GM12865 (cell line): ENCODE measurements at places on chromosomes 12 and 14.
A peak's percentile ranks its signal among the peaks of the same experiment; 100 is the strongest.

DNA sequence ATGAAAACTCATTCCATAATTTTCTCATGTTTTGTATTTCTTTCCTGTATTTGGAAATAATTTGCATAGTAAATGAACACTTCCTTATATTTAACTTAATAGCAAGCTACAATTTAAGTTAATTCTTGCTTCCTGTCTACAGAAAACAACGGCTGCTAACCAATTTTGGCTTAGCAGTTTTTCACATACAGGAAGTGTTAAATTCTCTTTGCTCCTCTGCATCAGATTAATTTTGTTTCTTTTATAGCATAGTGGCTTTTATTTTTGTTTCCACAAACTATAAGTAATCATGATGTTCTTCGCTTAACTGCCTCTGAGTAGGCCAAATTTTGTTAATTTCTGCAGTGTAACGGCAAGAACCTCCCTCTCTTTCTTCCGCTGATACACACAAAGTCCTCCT lies 182.9 kb downstream of the ALX1 start:
- DNase-seq, result no peak

DNA sequence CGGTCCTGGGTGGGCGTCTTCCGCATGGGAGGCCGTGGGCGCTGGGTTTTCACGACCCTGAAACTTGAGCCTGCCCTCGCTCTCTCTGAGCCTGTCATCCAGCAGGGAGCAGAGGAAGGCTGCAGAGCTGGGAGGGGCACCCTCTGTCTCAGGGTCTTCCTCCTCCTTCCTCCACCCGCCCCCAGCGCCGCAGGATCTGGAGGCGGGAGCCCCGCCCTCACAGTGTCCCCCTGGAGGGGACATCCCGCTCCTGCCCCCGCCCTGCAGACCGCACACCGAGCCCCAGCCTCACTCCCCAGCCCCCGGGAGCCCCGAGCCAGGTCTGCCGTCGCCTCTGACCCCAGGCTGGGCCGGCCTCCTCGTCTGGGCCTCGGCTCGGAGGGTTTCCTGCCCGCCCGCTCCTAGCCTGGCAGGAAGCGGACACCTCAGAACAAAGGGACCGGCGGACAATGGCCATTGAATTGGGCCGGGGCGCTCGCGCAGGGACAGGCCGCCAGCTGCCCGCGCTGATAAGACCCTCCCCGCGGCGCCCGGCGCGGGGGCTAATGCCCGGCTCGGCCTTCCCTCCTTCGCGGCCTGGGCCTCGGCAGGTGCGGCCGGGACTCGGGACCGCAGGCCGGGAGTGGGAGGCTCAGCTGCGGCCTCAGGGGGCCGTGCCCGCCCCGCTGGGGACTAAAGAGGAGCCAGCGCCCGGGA lies 15.3 kb upstream of the NUDT14 start:
- DNase-seq, result no peak

DNA sequence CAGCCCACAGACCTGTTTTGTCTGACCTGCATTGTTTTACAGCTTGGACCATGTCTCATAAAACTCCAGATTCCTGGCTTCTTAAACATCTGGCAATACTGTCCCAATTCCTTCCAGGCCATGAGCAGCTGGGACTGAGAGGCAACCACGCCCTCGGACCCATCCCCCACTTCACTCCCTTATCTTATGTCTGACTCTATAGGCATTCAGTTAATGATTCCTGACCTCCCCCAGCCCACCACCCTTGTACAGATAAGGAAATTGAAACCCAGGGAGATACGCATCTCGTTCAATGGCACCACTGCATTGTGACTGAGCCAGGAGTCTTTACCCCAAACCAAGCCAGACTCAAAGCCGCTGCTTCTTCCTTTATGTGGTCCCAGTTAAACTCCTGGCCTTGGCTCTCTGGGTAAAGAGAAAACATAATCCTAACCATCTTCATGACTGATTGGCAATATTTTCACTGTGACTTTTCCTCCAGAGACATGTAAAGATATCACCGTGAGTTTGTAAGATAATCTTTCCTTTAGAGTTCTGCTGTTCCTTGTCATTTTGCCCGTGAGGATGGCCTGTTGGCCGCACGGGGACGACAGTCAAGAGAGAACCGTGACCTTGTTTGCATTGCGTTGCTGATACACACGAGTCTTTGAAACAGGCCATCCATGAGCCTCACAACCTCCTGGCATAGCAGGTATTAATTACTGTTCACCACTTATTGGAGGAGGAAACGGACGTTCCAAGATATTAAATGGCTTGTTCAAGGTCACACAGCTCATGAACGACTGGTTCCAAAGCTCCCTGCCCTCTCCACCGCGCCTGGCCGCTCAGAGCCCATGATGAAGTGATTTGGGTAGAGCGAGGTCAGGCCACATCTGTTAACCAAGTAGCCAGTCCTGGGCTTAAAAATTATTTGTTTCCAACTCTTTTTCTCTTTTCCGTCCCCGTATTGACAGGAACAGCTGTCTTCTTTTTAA lies 39.4 kb downstream of the MAP1LC3B2 start:
- no peak for DNase-seq

GRCh38 chr14:22200977-22201605 lies 387.9 kb downstream of the DAD1 start:
- peak; percentile 57 for DNase-seq

GRCh38 chr14:67697006-67697405 lies 1.4 kb upstream of the RDH11 start:
- DNase-seq, result no peak

GRCh38 chr14:70905301-70905700 lies 2.0 kb upstream of the PCNX1 start:
- no peak for DNase-seq

DNA sequence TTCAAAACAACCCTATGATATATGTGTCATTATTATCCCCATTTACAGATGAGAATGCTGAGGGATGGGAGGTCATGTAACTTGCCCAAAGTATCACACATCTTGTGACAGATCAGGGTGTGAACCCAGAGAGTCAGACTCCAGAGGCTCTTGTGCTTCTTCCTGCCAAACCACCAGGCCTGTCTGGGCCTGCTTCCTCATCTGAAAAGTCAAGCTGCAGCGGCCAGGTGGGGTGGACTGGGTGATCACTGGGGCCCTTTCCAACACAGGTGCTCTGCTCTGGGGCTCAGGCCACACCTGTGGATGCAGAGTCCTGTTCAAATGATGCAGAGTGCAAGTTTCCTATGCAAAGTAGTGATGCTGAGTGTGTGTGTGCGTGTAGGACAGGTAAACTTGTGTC lies 26.7 kb downstream of the TSPAN11 start:
- DNase-seq, result peak; percentile 26

- DNase-seq, result peak; percentile 67
Measured at GRCh38 chr12:1812650-1813302, 7.6 kb upstream of the LRTM2 start.

- no peak for DNase-seq
Measured at GRCh38 chr14:104994978-104995377, 9.4 kb downstream of the CLBA1 start.

- no peak for DNase-seq
Measured at GRCh38 chr12:49916129-49916919, 12.6 kb upstream of the FAIM2 start.

GRCh38 chr14:54325766-54326165 lies 71.0 kb upstream of the CDKN3 start:
- DNase-seq, result no peak

- DNase-seq, result no peak
Measured at GRCh38 chr12:57715786-57716185, 21.9 kb downstream of the OS9 start.

GRCh38 chr12:124917841-124918621 lies 3.6 kb upstream of the UBC start:
- no peak for DNase-seq

DNA sequence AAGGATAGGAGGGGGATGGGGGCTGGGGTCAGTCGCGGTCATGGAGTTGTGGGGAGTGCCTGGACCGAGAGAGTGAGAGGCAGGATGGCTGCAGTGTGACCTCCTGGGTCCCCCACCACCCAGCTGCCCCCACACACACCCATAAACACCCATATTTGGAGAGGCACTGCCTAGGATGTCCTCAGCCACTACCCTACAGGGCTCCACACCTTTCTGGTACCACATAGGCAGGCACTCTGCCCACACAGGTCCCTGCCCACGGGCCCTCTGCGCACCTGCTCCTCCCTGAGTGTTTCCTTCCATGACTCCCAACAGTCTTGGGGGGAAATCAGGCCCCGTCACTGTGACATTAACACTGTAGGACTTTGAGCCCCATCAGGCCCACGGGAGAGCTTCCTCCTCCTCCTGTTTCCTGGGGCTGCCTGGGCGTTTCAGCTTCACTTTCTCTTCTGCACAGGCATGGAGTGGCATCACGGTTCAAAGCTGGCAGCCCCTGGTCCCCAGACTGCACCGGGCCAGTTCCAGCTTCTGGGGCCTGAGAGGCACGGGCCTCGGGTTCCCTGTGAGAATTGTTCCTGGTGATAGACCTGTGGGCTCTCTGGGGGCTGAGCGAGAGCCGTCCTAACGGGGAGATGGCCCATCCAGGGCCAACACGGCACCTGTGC lies 207.0 kb upstream of the C14orf180 start:
- DNase-seq, result no peak

DNA sequence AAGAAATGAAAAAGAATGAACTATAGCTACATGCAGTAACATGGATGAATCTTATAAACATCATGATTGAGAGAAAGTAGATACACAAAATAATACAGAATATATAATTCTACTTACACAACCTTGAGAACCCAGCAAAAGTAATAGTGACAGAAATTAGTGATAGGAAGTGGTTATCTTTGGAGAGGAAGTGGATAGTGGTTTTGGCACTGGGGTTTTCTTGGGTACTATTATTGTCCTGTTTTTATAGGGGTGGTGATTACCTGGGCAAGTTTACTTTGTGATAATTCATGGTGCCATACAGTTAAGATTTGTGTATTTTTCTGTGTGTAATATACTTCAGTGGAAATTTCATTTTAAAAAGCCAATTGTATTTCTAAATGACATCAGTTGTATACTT lies 352.7 kb downstream of the AEBP2 start:
- DNase-seq, result peak; percentile 18

- no peak for DNase-seq
Measured at GRCh38 chr14:100677554-100678468, 48.9 kb upstream of the DLK1 start.

- DNase-seq, result no peak
Measured at GRCh38 chr12:12338527-12339168, 11.4 kb downstream of the MANSC1 start.

GRCh38 chr12:22916241-22916640 lies 291.3 kb downstream of the ETNK1 start:
- DNase-seq, result no peak

GRCh38 chr14:72201645-72202044 lies 269.4 kb downstream of the RGS6 start:
- DNase-seq, result no peak

- DNase-seq, result no peak
Measured at GRCh38 chr12:84911271-84912197, 1.1 kb downstream of the SLC6A15 start.

- peak; percentile 53 for DNase-seq
Measured at GRCh38 chr12:122265886-122266229, 436 bp downstream of the VPS33A start.

DNA sequence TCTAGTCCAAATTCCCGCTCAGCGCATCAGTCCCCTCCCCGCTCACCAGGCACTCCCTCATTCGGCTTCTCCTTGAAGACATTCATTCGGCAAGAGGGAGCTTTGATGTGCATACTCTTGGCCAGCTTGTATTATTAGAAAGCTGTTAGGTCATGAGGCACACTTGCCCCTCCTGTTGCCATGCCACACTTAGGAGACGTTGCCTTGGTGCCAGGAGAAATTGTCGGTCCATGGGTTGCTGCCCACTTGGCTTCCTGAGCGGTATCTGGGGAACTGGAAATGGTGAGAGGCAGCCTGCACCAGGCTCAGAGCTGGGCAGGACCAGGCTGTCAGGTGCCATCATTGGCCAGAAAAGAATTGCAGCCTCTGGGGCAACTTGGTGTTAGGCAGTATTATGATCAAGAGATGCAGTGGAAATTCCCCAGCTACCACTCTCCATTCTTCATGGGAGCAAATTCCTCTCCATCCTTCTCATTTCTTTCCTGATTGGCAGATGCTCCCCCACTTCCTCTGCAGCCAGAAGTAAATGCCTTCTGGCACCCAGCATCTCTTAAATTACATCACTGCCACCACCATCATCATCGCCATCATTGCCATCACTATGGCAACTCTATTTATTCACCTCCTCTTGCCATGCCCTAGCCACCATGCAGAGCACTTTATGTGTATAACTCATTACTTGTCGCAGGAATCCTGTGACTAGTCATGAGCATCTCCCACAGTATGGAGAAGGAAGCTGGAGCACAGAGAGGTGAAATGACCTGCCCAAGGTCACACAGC lies 12.4 kb downstream of the CABP1 start:
- no peak for DNase-seq

DNA sequence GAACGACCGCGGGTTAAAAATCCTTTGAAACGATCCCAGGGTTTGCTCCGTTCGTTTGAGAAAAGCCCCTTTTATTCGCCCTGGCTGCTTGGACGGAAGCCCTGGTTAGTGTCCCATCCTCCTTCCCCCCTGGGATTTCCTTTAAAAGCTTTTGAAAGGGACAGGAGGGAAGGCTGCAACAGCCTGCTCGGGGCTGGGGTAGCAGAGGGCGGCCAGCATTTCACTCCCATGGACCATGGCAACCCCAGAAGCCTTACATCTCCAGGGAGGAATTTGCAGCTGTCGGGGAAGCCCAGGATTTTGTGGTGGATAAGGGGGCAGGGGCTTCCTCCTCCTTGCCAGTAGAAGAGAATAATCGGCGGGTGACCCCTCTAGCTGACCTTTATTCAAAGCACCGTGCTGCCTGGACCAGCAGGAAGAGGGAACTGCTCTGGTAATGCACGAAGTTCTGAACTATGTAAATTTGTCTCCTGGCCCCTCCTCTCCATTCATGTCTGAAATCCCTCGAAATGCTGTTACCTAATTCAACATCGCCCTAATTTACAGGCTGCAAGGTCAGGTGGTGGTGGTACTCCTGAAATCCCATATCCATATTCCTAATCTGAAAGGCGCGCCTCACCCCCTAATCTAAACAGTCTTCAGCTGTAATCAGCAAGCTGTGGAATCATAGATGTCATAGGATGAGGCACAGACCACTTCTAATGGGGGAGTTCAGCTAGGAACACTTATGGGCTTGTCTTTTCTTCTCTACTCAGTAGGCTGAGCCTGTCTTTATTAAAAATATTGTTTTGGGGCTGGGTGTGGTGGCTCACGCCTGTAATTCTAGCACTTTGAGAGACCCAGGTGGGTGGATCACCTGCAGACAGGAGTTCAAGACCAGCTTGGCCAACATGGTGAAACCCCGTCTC lies 1.0 kb upstream of the CLIP1 start:
- DNase-seq, result no peak

- no peak for DNase-seq
Measured at GRCh38 chr14:75927564-75928087, 54.2 kb downstream of the TGFB3 start.

- no peak for DNase-seq
Measured at GRCh38 chr12:23559268-23559753, 390.2 kb downstream of the SOX5 start.

- DNase-seq, result no peak
Measured at GRCh38 chr12:113808095-113808951, 157.8 kb downstream of the RBM19 start.

GRCh38 chr12:21413369-21414277 lies 23.8 kb upstream of the PYROXD1 start:
- DNase-seq, result no peak

- DNase-seq, result peak; percentile 57
Measured at GRCh38 chr14:105739331-105740102, 213.1 kb downstream of the TMEM121 start.

- DNase-seq, result no peak
Measured at GRCh38 chr14:25628978-25629377, 579.0 kb upstream of the STXBP6 start.

GRCh38 chr12:15996254-15996653 lies 85.1 kb downstream of the DERA start:
- no peak for DNase-seq
